Cardiac septum (tissue), 1 donor: ENCODE measurements at places on chromosomes 11 and 22. TPM values are rescaled to one million over a fixed set of nuclear protein-coding genes. Genes with fewer than 3 reads are reported as not detected.

The MOGAT2 gene
- total RNA-seq: not detected

The VPREB1 gene
- total RNA-seq: not detected

The CSNK2A3 gene
- total RNA-seq: 1.6 TPM

The F2 gene
- total RNA-seq: not detected
